ENCODE measurements at places on chromosomes 2 and 18.

DNA sequence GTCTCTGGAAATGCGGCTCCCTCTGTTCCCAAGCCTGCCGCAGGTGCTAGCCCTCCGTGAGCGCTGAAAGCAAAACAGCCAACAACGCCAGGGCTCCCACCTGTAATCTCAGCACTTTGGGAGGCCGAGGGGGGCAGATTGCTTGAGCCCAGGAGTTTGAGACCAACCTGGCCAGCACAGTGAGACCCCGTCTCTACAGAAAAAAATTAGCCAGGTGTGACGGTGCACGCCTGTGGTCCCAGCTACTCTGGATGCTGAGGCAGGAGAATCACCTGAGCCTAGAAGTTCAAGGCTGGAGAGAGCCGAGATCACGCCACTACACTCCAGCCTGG, 41.3 kb upstream of the PTMA start:
- no peak for DNase-seq

- DNase-seq: no peak
Observed at GRCh38 chr18:53757328-53757727, 467.1 kb downstream of the MBD2 start.

DNA sequence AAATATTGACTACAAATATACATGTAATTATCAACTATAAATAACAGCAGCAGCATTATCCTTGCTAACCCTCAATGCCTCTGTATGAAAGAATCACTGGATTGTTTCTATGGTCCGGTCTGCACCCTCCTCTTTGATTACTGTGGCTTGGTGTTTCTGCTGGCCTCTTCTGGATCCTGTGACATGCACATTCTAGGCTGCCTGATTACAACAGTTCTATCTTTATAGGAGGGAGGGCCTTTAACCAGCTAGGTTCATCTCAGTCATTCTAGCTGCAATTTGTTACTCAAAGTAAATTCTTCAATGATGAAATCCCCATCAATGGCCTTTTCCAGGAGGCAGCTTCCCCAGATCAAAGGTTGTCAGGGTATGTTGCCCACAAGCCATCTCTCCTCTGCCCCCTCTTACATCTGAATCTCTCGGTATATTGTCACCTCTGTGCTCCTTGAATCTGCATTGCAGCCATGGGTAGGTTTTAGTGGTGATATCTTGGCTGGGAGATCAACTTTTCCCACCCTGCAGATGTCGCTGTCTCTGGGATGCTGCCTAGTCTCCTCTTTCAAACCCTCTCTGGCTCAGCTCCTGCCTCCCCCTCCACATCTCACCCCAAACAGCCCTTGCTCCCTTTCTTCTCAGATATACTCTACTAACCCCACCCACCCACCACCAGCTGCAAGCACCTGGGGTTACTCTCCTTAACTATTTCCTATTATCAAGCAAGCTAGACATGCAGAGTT, 106.2 kb upstream of the BZW1 start:
- DNase-seq: no peak

- peak; percentile 5 for DNase-seq
Observed at GRCh38 chr2:240791221-240791800, 28.7 kb downstream of the KIF1A start.

- no peak for DNase-seq
Observed at GRCh38 chr2:25341011-25341727, 556 bp downstream of the DNMT3A start.

DNA sequence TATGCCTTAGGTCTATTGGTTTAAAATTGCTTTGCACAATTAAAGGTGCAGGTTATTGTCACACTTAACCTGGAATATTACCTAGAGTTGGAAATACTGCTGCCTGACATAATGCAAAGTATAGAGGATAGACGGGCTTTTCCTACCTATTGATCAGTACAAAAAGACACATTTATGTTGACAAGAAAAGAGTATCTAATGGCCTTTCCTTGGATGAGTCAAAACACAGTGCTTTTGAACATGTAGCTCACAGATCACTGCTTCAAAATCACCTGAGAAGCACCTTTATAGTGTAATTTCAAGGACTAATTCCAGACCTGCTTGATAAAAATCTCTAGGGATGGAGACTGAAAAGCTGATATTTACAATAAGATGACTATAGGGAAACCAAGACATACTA, 262.8 kb downstream of the DCC start:
- DNase-seq: no peak

DNA sequence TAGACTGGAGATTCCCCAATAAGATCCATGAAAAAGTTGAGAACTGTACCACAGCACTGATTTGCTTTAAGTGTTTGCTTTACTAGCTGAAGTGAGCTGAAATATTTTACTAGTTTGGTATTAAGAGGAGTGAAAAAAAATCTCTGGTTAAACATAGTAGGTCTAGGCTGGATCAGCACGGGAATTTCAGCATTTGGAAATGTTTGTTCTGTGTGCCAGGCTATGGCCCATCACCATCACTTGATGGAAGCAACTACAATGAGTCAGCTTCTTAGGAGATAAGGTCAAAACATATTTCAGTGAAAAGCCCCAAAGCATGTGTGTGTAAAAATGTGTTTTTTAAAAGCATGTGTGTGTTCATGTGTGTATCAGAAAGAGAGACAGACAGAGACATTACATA, 131.4 kb upstream of the DNMT3A start:
- no peak for DNase-seq

DNA sequence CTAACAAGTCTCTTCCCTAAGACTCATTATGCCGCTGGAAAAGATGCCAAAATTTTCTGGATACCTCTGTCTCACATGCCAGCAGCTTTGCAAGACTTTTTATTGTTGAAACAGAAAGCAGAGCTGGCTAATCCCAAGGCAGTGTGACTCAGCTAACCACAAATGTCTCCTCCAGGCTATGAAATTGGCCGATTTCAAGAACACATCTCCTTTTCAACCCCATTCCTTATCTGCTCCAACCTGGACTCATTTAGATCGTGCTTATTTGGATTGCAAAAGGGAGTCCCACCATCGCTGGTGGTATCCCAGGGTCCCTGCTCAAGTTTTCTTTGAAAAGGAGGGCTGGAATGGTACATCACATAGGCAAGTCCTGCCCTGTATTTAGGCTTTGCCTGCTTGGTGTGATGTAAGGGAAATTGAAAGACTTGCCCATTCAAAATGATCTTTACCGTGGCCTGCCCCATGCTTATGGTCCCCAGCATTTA, 26.3 kb downstream of the DHRS9 start:
- no peak for DNase-seq

GRCh38 chr2:108853421-108853820, 66.8 kb downstream of the CCDC138 start:
- DNase-seq: no peak

DNA sequence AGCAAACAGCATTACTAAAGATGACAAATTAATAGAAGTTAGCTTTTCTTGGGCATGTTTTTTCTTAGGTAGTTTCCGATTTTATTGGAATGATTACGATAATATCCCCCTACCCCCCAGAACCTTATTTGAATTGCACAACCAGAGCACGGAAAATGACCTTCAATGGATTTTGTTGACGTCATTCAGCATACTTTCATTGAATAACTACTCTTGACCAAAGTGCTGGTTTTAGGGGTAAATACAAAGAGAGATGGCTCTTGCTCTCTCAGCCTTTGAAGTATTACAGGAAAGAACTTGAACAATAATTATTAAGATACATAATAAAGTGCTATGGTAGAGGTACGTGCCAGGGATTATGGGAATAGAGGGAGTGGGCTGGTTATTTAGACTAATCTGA, 36.0 kb downstream of the VAPA start:
- no peak for DNase-seq

GRCh38 chr2:35504419-35504818, 851.2 kb upstream of the CRIM1 start:
- no peak for DNase-seq

DNA sequence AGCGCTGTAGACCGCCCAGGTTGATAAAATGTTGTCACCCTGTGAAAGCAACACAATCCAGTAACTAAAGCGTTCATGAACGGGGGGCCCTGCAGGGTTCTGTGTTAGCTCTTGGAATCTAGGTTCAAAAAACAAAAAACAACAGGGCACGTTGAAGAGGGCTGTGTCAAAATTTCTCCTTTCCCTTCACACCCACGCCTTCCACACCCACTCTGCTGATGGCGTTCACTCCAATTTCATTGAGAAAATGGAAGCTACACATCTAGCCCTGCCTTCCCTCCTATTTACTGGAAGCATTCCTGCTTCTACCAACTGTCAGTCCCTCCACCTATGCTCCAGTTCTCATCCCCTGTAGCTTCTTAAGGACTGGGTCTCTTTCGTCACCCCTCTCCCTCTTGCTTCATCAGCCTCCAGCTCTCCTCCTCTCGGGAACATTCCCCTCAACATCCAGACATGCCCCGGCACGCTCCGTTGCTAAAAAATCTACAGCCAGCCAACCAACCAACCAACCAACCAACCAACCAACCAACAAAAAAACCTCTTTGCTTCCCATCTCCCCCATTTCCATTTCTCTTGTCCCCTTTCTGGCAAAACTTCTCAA, 98.4 kb upstream of the SP3 start:
- no peak for DNase-seq

DNA sequence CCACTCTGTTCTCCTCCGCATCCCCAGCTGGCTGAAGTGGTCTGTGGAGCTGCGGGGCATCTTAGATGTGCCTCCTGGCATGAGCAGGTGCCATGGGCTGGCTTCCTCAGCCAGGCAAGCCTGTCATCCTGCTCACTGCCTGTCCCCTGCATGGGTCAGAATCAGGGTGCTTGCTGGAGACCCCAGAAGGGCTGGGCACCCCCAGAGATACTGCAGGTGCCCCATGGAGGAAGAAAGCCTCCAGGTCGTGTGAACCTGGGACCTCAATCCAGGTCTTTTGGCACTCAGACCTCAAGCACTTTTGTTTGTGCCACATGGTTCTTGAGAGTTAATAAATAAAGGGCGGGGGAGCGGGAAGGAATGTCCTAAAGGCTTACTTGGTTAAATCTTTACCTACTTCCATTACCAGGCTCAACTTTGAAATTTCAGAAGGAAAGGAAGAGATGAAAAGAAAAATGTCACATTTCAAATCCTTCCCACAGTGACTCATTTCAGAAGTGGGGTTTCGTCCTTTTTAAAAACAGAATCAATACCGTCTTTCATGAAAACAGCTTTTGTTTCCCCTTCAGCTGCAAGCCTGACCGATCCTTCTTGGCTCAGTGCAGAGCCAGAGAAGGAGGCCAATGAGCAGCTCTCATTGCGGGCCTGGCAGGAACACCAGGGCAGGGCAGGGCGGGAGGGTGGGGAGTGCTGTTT, 69.9 kb downstream of the RHOB start:
- DNase-seq: no peak

GRCh38 chr2:10007435-10007834, 35.9 kb upstream of the KLF11 start:
- DNase-seq: no peak

GRCh38 chr2:37104178-37104577, 19.9 kb downstream of the GPATCH11 start:
- DNase-seq: no peak
